ENCODE measurements at places on chromosomes 3 and 15. TPM values are rescaled to one million over a fixed set of nuclear protein-coding genes. Genes with fewer than 3 reads are reported as not detected.

Gene GUCA1C
- polyA plus RNA-seq, result 0.35 TPM

DNA sequence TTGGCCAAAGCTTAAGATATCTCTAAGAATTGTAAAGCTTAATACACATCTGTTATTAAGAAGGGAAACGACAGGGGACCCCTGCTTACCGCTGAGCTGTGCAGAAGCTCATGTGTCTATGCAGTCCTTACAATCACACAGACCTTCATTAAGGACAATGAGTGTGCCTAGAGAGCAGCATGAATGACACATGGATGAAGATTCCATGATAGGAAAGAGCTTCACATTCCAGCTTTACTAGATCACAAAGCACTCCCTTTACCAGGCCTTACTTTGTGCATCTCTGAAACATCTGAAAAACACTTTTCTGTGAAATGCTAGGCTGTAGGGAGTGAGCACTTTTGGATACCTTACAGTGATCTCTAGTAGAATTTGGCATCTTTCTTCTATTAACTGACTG lies 32.0 kb downstream of the RNF168 start:
- DNase-seq, result no peak

DNA sequence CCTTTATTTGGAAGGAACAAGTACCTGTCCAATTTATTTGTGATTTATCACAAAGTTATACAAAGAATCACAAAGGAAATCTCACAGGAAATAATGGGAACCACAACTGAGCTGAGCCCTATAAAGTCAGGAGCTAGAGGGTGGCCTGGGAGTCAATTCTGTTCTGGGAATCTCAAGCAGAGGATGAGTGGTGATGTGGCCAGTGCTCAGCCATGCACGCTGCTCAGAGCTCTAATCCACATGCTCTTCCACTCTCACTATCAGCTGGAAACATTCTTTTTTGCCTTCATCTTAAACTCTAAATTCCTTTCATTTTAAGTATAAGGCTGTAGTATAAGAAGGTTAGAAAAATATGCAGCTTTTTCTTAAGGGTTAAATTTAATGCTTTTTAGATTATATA lies 36.6 kb downstream of the UACA start:
- no peak for DNase-seq

DNA sequence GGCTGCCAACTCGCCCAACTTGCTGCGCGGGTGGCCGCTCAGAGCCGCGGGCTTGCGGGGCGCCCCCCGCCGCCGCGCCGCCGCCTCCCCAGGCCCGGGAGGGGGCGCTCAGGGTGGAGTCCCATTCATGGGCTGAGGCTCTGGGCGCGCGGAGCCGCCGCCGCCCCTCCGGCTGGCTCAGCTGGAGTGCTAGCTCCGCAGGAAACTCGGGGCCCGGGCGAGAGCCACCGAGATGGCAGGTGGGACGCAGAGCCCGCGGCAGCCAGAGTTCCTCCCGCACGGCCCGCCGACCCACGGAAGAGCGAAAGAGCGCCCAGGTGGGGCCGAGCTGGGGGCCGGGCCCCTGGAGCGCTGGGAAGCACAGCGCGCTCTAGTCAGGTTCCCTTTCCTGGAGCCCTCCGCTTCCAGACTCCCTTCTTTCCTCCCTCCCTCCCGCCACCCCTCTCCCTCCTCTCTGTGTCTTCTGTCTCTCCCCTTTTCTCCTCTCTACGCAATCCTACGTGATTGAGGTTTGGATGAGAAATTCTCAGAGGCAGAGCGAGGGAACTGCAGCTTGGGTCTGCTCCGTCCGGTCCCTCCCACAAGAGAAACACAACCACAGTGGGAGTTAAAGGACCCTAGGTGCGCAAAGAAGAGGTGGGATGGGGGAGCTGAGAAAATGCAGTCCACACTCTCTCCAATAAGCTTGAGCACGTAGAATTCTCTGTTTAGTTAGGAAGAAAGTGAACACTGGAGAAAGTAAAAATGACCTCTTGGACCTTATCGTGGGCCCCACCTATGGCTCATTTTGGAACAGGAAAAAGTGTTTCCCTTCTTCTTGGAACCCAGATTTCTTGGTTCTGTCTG lies 317.3 kb downstream of the FGF12 start:
- no peak for DNase-seq

DNA sequence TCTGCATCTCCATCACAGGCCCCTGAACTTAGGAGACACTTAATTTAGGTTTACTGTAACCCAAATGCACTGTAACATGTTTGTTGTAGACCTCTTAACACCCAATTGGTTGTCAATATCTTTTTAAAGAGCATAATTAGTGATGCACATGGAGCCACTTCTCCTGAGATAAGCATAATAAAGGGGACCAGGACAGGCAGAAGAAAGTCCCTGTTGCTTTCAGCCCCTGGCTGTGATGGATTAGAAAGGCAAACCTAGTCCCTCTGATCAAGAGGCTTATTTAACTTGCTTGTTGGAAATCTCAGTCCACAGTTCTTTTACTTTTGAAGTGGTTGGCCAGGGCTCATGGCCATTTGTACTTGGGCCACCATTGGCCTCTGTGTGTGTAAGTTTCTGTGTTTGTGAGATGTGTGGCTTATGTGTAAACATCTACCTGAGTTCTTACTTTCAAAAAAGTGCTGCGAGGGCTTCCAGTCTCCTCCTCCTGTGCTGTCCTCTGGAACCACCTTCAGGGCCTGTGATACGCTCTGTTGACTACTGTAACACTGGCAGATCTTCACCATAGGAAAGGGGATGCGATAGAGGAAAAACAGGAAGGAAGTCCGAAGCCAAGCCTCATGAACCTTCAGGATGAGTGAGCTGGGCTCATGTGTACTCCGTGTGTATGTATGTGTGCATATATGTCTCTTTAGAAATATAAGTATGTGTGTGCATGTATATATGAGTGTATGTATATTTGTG lies 136.2 kb downstream of the EPHB1 start:
- DNase-seq, result no peak

DNA sequence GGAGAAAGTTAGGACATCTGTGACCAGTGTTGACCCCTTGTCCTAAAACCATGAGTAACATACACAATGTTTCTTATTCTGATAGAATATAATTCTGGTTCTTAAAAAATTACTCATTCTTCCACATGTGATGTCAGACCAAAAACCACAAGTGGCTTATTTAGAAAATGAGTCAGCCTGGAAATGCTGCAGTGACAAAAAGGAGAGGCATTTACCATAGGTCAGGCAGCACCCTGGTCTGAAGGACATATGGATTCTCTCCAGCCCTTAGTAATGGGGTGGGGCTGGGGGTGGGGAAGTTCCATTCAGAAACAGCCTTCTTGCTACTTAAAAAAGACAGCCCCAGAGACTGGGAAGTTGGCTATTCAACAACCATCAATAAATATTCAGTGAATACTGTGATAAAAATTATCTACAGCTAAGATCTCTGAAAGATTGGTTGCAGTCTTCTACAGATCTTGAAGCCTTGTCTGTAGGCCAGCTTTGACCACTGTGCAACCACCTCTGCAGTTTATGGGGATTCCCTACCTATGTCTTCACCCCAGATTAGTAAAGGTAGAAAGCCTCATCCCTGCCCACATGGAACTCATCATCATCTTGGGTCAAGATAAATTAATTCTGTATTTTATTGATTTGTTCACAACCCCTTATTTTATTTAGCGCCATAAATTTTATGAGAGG lies 34.9 kb upstream of the TIMP4 start:
- DNase-seq, result no peak

- DNase-seq, result no peak
Measured at GRCh38 chr3:171792531-171792930, 17.8 kb downstream of the PLD1 start.

DNA sequence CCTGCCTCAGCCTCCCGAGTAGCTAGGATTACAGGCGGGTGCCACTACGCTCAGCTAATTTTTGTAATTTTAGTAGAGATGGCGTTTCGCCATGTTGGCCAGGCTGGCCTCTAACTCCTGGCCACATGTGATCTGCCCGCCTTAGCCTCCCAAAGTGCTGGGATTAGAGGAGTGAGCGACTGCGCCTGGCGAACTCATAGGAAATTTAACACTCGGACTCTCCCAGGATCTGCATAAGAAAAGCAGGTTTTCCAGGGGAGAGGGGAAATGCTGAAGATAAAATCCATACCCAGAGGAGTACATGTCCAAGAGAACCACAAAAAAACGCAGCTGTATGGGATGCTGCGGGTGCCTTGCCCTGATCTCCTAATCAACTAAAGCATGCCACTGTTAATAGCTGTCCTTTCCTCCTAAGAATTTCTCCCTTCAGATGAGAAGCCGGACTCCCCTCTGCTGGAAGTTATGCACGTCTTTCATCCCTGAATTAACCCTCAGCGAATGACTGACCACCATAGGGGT lies 25.3 kb upstream of the TGFBR2 start:
- DNase-seq, result no peak

GRCh38 chr3:52327486-52328290 lies 11.6 kb downstream of the DNAH1 start:
- DNase-seq, result no peak

DNA sequence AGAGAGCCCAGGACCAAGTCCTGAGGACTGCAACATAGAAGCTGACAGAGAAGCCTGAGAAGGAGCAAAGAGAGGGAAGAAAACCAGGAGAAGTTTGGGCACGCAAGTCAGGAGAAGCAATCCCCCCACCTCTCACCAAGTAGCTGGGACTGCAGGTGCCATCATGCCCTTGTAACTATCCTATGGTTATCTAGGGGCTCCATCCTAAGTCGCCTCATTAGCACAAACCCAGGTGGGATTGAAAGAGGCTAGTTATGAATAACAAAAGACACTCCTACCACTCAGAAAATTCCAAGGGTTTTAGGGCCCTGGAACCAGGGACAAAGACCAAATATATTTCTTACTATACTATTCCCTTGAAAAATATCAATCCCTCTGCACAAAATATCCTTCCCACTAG lies 53.5 kb downstream of the CCR4 start:
- no peak for DNase-seq

DNA sequence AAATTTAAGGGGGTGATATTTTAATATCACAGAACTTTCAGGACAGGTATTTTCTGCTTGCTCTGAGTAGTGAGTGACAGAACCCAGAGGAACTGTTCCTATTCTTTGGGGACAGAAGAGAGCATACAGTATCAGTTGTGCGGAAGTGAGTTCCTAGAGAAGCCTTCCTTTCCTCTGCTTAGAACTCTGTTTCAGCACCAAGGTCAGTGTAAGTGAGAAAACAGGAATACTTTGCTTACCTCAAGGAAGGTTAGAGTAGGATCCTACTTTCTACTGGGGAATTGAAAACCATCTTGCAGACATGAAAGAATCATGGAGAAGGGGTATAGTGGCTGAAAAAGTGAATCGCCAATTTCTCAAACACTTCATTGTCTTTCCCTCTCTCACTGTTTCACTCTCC lies 542.4 kb downstream of the SQOR start:
- DNase-seq, result no peak

DNA sequence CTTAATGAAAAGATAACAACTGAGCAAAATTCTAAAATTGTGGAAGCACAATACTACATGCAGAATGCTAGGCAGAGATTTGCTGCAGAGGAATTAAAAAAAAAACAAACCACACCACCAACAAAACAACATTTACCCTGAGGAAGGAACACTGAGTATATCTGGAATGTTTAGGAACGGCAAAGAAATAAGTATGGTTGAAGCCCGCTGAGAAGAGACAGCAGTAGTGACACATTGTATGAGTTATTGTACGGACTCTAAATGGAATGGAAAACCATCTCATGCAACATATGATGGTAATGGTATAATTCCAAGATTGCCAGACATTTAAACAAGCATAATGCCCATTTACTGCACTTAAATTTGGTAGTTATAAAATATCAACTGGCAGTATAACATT lies 568.2 kb upstream of the CCDC54 start:
- no peak for DNase-seq

DNA sequence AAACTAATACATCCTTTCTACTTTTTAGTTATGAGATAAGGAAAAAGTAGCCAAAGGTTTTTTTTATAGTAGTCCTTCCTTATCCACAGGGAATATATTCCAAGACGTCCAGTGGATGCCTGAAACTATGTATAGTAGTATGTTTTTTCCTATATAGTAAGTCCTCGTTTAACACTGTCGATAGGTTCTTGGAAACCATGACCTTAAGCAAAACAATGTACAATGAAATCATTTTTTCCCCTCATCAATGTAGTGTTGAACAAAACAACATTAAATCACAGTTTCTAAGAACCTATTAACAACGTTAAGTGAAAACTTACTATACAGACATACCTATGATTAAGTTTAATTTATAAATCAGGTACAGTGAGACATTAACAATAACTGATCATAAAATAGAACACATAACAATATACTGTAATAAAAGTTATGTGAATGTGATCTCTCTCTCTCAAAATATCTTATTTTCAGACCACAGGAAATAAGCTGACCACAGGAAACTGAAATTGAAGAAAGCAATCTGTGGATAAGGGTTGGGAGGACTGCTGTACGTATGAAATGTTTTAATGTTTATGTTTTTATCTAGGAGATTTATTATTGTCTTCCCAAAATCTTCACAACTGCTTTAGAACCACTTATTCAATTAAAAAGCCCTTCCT lies 20.6 kb downstream of the COPS2 start:
- no peak for DNase-seq

DNA sequence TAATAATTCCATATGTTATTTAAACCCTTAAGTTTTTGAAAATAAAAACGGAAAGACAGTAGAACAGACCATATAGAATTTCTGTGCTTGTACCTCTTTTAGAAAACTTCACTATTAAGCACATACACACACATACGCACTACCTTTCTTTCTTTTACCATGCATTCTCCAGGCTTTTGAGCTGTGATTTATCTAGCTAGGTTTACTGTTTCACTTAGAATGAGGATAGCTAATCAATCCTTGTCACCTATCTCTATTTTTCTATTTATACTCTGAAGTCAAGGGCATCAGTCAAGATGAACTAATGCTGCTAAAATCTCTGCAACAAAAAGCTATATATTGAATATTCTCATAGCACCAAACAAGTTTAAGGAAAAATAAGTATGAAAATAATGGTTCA lies 43.2 kb downstream of the GOLIM4 start:
- no peak for DNase-seq

Gene SNTN
- not detected for polyA plus RNA-seq

Gene ATP13A5
- polyA plus RNA-seq, result 0.09 TPM

- no peak for DNase-seq
Measured at GRCh38 chr3:26091096-26091495, 301.2 kb downstream of the OXSM start.

DNA sequence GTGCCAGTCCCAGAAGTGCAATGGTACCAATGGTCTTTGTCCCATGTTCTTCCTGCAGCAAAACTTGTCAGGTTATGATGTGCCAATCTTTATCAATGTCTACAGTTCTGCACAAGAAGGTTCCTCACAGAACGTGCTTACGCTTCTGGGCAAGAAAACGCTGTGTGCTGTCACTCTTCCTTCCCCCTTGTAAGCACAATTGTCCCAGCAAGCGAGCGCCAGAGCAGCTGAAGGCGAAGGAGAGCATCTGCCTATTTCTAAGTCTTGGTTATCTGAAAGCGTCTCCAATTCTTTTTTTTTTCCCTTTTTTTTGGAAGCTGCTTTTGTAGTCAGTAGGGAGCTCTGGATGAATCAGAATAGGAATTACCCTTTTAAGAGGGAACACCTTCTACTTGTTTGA lies 514.4 kb downstream of the FGF12 start:
- DNase-seq, result no peak

All from renal cortex interstitium (tissue), 15 donors.